Activated CD8-positive, alpha-beta memory T cell treated with anti-CD3 and anti-CD28 coated beads, Interleukin-2, amount 50 U/mL, for 4 hours (primary cell): ENCODE measurements at places on chromosomes 3 and 15.

DNA sequence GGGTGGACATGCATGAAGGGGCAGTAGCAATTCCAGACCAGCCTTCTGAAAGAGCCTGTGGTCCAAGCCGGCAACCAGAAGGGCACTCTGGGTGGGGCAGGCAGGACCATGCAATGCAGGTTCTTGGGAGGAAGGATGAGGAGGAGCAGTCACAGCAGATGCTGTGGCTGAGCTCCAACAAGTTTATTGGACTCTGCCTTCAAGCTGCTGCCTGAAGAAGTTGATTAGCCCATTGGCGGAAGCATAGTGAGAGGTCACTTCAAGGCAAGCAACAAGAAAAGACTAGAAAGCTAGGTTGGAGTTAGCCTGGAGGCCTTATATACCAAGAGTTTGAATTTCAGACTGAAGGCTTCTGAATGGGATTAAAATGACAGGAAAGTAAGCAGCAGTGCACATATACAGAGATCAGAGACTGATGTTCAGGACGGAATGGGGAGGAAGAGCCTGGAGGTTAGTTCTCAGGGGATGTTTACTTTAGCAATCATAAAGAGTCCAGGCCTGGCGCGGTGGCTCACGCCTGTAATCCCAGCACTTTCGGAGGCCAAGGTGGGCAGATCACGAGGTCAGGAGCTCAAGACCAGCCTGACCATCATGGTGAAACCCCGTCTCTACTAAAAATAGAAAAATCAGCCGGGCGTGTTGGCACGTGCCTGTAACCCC lies 39.9 kb downstream of the SFMBT1 start:
- no peak for DNase-seq

DNA sequence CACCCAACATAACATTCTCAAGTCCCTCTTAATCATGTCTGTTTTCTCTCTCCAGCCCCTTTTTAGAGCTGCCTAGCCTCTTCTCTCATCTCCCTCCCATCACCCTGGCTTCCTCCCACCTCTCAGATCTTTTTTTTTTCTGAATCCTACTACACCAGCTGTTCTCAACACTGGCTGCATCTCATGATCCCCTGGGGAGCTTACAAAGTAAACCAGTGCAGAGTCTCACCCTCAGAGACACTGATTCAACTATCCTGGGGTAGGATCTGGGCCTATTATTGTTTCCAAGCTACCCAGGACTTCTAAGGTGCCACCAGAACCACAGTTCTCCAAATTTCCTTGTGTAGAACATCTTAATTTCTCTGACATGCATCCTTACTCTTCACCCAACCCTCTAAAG lies 50.3 kb upstream of the ACAN start:
- no peak for DNase-seq

- no peak for DNase-seq
Observed at GRCh38 chr3:108475220-108475782, 35.1 kb downstream of the MYH15 start.

GRCh38 chr3:117150628-117151027 lies 441.0 kb downstream of the TUSC7 start:
- no peak for DNase-seq

DNA sequence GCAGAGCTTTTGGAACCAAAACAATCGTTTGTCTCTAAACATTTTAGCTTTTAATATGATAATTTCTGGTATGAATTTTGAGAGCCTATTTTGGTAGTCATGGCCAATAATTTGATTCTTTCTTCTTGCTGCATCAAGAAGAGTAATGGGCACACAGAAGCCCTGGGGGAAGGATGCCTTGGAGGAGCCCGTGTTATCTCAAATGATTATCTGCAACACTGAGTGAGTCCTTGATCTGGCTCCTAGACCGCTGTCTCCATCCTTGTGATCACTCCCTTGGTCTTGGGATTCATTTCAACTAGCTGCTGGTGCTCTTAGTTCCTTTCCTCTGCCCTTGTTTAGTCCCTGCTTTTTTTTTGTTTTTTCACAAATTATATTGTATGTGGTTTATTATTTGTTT lies 77.9 kb upstream of the CCNL1 start:
- no peak for DNase-seq

- DNase-seq = no peak
Observed at GRCh38 chr15:100833417-100834389, 45.9 kb upstream of the ALDH1A3 start.

- no peak for DNase-seq
Observed at GRCh38 chr3:71171247-71171646, 412.3 kb downstream of the FOXP1 start.

DNA sequence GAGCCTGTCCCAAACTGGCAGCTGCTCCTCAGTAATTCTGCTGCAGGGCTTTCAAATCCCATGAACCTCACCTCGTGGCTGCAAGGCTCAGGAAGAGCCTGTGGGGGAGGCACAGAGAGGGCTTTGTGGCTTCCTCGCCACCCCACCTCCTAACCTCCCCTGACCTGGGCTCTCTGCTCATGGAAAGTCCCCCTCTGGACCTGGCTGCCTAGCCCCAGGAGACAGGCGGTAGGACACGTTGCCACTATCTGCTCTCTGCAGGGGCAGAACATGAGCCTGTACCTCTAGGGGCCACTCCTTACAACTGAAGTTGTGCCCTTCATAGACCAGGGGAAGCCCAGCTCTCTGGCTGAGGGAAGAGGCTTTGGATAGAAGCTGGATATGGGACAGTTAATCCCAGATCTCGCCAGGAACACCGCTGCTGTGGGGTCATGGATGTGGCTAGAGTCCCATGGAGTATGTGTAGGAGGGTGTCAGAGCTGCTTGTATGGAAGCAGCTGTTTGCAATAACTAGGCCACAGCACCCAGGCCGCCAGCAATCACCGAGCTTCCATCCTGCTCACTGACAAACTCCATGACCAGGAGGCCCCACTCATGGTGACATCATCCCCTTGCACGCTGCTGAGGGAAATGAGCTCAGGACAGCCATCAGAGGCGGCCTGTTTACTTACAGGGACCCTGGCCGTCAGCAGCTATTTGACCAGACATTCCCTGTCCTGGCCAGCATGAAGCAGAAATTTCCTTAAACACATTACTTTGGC lies 34.0 kb upstream of the CILP start:
- DNase-seq = no peak

DNA sequence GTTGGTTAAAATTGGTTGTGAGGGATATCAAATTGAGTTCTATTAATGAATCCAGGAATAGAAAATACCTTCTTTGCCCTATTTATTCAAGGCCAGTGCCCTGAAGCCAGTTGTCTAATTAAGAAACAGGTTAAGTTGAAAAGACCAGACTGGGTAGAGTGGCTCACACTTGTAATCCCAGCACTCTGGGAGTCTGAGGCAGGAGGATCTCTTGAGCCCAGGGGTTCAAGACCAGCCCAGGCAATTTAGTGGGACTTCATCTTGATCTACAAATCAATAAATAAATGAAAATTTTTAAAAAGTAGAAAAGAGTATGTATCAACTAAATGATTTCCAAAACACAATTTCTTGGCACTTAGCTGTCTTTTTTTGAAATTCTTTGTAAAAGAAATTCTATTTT lies 40.3 kb upstream of the TRPM1 start:
- DNase-seq = no peak

DNA sequence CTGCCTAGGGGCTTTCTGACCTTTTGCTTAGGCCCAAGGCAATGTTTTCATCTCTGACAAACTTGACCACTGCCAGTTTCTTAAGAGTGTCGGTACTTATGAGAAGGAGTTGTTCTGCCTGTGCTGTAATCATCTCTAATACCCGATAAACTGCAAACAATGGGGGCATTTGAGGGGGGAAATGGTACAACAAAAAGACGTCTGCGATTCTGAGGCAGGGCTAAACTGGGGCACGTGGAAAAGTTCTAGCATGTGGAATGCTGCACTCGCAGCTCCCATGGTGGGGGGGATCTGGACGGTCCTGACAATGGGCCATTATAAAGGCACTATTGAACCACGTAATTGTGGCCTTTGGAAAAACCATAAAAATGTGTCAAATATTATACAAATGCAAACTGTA lies 73.1 kb upstream of the SAMMSON start:
- DNase-seq = no peak

- DNase-seq = no peak
Observed at GRCh38 chr15:74767167-74768098, 14.4 kb upstream of the CSK start.

GRCh38 chr3:134643150-134643675 lies 7.6 kb downstream of the KY start:
- DNase-seq = no peak

DNA sequence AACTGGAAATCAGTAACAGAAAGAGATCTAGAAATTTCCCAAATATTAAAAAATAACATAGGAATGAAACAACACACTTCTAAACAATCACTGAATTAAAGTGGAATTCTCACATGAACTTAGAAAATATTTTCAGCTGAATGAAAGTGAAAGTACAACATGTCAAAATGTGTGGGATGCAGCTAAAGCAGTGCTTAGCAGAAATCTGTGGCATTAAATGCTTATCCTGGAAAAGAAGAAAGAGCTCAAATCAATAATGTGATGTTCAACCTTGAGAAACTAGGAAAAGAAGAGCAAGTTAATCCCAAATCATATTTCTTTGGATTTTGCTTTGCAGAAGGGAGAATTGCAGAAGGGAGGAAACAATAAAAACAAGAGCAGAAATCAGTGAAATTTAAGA lies 98.2 kb upstream of the NR2E3 start:
- no peak for DNase-seq

DNA sequence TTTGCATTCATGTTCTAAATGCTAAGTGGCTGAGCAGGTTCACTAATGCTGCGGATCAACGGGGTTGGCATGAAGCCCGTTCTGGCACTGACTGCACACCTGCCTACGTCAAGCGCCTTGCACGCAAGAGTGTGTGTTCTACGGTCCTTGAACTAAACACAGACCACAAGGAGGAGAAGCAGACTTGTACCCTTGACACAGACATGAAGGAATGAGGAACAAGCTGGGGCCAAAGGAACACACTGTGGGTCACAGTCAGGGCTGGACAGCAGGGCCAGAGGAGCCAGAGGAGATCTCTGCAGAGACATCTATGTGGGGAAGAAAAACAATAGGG lies 48.0 kb upstream of the LDHAL6B start:
- no peak for DNase-seq

DNA sequence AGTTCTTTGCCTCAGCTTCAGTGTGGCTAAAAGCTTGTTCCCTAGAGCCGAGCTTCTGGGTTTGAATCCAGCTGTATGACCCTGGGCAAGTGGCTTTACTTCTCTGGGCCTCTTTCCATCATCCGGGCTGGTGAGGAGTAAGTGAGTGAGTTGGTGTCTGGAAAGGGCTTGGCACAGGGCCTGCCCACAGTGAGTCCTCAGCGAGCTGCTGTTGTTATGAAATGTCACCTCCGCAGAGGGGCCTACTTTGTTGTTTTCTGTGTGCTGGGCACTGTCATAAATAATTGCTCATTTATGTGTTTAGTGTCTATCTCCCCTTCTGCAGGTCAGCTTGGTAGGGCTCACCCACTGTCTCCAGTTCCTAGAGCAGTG lies 31.7 kb downstream of the SLC6A6 start:
- no peak for DNase-seq

GRCh38 chr3:69309814-69310213 lies 76.1 kb downstream of the FRMD4B start:
- DNase-seq = no peak

DNA sequence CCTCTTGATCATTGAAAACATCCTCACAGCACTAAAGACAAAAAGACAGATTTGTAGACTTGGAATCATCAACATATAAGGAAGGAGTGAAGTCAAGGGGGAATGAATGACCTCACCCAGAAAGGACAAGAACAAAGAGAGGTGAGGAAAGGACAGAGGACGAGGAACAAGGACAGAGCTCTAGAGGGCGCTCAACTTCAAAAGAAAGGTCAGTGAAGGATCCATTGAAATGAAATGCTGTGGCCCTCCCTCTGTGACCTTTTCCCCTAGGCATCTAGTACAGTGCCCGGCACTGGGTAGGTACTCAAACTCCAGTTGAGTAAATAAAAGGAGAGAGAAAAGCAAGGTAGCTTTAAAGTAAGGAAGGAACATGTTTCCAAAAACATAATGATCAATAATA lies 2.6 kb downstream of the ATP8B4 start:
- DNase-seq = no peak

DNA sequence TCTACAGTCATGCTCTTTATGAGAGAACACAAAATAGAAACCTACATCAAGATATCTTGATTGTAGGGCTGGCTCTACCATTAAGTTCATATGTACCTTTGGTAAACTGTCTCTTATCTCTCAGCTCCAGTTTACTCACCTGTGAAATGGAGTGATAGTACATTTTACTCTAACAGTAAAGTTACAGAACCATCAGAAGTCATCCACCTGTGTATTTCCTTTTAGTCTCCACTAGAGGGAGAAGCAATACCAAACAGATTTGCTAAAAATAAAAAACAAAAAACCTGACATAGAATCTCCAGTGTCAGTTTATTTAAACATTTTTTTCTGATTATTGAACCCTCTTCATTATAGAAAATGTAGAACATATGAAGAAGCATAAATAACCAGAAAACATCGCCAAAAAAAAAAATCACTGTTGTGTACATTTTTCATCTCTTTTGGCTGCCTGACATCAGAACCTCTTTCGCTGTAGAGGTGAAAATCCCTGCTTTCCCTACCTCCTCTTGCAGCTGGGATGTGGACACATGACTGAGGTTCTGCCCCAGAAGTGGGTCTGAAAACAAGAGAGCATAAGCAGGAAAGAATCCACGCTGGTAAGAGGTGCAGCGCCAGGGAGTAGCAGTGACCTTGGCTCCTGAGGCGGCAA lies 48.7 kb upstream of the WDR72 start:
- DNase-seq = no peak

- DNase-seq = no peak
Observed at GRCh38 chr3:135197246-135197645, 402.2 kb downstream of the EPHB1 start.

- DNase-seq = no peak
Observed at GRCh38 chr3:42020684-42021307, 58.9 kb upstream of the ULK4 start.

- DNase-seq = no peak
Observed at GRCh38 chr15:32682569-32682968, 35.2 kb upstream of the GREM1 start.

DNA sequence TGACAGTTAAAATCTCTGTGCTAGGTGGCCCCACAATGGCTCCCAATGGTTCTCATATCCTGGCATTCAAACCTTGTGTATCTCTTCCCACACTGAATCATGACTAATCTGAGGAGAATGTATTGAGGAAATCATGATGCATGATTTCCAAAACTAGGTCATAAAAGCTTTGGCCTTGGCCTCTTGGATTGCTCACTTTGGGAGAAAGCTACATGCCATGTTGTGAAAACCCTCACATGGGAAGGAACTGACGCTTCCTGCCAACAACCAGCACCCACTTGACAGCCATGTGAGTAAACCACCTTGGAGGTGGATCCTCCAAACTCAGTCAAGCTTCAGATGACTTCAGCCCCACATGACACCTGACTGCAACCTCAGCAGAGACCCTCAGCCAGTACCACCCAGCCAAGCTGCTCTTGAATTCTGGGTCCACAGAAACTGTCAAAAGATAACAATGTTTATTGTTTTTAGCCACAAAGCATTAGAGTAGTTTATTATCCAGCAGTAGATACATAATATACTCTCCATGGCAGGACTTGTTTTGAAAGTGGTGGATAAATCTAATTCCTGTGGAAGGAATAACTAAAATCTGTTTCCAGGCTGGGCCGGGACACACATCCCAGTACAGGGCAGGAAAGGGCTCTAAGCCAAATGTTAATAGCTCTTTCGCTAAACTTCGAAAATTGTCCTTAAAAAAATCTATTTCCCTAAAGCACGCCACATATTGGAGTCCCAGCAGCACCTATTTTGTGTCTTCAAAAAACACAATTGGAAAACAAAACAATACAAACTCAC lies 1.0 kb upstream of the ZNF620 start:
- no peak for DNase-seq
